Stimulated activated CD4-positive, alpha-beta T cell treated with anti-CD3 and anti-CD28 coated beads, Interleukin-15, amount 100 ng/mL, for 24 hours (primary cell): ENCODE measurements at places on chromosomes 3 and 15.
A peak's percentile ranks its signal among the peaks of the same experiment; 100 is the strongest.

DNA sequence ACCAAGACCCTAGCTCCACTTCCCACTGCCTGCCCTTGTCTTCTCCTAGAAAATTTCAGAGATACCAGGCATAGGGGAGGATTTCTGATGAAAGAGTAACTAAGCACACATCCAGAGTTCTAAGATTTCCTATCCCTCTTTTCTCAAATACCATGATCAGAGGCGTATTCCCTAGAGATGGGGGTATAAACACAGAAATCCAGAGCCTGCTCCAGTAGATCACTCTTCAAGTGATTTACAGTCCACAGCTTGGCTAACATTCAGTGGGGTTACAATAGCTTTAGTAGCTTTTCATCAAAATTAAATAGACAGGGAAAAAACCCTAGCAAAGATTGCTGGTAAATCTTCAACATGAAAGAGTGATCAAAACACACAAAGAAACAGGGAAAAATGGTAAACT lies 800.7 kb upstream of the GRM7 start:
- no peak for DNase-seq

GRCh38 chr3:54691289-54691771 lies 236.5 kb downstream of the LRTM1 start:
- no peak for DNase-seq

DNA sequence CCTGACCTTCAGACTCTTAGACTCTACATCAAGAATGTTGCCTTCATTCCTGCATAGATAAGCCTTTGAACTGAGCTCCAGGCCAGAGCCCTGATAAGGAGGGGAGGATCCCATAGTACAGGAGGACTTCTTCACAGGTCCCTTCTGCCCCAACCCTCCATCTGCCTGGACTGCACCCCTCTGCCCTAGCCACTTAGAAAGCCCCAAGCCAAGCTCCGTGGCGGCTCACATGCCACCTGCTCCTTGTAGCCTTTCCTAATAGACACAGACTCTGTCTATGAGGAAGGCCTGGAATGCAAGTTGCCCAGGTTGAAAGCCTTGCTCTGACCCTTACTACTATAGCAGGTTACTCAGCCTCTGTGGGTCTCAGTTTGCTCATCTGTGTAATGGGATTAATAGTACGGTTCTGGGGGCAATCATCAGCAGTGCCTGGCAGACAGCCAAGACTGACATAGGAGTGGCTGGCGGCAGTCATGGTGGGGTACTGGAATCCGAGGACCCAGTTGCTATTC lies 11.6 kb downstream of the PCSK6 start:
- no peak for DNase-seq

- no peak for DNase-seq
These were observed 110.6 kb upstream of the TSPAN3 start for GRCh38 chr15:77181305-77182074.

GRCh38 chr15:61367953-61368352 lies 138.9 kb upstream of the RORA start:
- DNase-seq: peak; percentile 15
